ENCODE measurements at places on chromosomes 5 and 9.

GRCh38 chr9:8605096-8605495, 805.5 kb upstream of the DMAC1 start:
- DNase-seq: no peak

DNA sequence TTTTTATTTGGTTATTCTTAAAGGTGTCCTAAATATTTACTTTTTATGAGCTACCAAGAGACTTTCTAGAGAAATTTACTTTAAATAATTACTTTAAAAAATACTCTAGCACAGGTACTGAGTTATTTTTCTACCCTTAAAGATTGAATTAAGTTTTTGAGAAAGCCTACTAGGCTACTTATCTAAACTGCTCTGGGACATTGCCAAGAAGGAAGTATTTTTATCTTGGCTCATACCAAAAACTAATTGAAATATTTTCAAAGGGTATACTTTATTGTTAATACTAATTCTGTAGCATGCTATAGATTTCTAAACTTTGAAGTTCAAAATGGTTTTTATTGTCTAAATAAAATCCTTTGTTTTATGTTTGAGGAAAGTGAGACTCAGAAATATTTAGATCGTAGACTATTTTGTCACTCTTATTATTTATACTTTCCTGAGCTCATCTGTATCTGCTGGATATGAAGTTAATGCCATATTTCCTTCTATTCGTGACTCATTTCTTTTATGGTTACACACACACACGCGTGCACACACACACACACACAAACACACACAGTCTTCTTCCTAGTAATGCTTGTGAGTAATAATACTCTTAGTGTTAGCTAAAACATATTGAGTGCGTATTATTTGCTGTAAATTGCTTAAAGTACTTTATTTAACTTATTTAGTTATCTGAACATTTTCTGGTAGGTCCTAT, 89.5 kb downstream of the MAN2A1 start:
- DNase-seq: no peak

GRCh38 chr5:180646289-180646962, 3.0 kb downstream of the FLT4 start:
- DNase-seq: no peak

DNA sequence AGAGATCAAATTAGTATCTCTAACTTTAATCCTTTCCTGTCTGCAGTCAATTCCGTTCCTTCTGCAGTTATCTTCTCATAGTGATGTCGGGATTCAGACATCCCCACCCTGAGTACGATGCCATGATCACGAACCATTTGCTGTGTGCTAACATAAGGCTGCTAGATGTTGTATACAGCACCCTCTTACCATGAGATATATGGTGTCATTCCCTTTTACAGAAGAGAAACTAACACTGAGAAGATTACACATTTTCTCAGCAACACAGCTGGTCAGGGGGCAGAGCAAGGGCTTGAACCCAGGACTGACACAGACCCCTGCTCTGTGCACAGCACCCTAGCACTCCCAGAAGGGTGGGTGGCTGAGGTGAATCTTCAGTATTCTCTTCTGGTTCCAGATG, 46.9 kb upstream of the HSD17B4 start:
- DNase-seq: no peak

- DNase-seq: no peak
These were observed 439.9 kb upstream of the KLF4 start for GRCh38 chr9:107929443-107929842.

Measured in stimulated activated naive CD4-positive, alpha-beta T cell treated with Interleukin-2 at 50 U/mL for 16 hours (primary cell).